Activated CD4-positive, alpha-beta memory T cell treated with anti-CD3 and anti-CD28 coated beads, Interleukin-2, amount 10 ng/mL, durations not matched to agents 7 days and 5 days (primary cell): ENCODE measurements at places on chromosomes 11 and 22. TPM values are rescaled to one million over a fixed set of nuclear protein-coding genes. Genes with fewer than 3 reads are reported as not detected.

DNA sequence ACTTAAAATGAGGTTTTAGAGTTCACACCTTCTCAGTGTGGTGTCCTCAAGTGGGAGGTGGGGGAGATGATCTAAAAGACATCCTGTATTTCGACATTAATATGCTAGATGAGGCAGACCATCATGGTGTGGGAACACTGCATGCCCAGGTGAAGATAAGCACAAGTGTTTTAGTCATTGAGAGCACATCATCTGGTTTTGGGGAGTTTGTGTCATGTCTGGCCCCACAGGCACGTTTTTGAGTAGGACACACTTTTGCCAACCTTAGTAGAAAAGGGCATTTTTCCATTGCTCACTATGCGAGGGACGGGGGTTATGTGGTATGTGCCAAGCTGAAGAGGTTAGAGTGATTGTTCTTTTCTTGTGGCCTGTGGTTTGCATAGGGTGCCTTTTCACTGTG is 189.3 kb downstream of the DBX1 start:
- no peak for DNase-seq
- no peaks in the 10 kb centered on the region for H3K36me3 ChIP-seq
- peaks cover 33% of the 10 kb centered on the region for H3K27me3 ChIP-seq

- no peaks in the 10 kb centered on the region for H3K4me1 ChIP-seq
- H3K4me3 ChIP-seq = no peak overlapping the region
- H3K36me3 ChIP-seq = peaks cover 5% of the 10 kb centered on the region
- H3K27me3 ChIP-seq = no peaks in the 10 kb centered on the region
- no peak for DNase-seq
Measured at GRCh38 chr22:46953968-46954765, 191.7 kb downstream of the TBC1D22A start.

DNA sequence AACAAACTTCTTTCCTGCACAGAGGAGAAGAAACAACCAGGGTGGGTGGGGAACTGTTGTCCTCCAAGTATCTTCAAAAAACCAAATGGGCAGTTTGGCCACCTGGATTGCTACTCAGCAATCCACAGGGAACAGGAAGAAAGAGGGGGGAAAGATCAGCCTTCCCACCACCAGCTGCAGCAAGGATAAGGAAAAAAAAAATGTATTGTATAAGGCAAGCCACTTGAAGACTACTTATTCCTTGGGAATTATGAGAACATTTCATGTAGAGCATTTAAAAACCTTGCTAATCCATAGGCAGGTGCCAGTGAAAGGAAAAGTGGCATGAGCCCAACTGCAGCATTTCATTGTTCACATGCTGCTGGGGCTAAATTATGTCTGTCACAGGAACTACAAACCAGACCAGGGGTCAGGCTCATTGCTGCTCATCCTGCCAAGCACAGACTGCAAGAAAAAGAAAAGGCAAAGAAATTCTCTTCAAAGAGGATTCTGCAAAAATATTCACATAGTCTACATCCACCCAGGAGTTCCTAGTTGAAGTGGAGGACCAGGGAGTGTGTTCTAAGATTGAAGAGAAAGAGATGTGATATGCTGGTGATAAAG is 2.2 kb downstream of the RAB30 start:
- H3K4me3 ChIP-seq = peak overlapping the region; percentile 25
- no peak for DNase-seq
- H3K36me3 ChIP-seq = peaks cover 19% of the 10 kb centered on the region
- no peaks in the 10 kb centered on the region for H3K27me3 ChIP-seq

DNA sequence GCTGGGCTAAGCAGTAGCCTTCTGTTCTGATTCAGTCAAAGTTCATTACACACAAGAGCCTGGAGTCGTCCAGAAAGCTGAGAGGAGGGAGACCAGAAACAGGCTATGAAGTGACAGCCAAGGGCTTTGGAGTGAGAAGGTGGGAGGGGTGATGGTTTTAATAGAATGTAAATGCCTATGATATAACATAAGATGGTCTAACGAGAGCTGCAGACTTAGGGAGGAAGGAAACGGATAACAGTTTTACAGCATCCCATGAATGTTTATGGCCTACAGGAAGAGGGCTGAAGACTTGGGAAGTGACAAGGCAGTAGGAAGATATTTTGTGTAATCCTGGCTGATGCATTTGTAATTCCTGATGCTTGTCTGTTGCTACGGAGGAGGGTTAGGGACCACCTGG is 62.0 kb downstream of the DHCR7 start:
- no peaks in the 10 kb centered on the region for H3K36me3 ChIP-seq
- DNase-seq = no peak
- no peak overlapping the region for H3K27ac ChIP-seq
- H3K27me3 ChIP-seq = no peaks in the 10 kb centered on the region

DNA sequence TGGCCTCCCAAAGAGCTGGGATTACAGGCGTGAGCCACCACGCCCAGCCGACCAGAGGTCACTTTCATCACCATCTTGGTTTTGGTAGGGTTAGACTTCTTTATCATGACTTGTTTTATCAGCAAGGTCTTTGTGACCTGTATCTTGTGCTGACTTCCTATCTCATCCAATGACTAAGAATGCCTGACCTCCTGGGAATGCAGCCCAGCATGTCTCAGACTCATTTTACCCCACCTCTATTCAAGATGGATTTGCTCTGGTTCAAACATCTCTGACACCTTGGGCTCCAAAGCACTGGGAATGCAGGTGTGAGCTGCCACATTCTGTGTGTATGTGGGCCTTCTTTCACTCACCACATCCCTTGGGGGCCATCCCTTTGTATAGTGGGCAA is 5.1 kb upstream of the TALDO1 start:
- H3K4me3 ChIP-seq = no peak overlapping the region
- DNase-seq = no peak
- H3K27ac ChIP-seq = no peak overlapping the region
- H3K4me1 ChIP-seq = peaks cover 16% of the 10 kb centered on the region
- peaks cover 11% of the 10 kb centered on the region for H3K27me3 ChIP-seq

- no peaks in the 10 kb centered on the region for H3K27me3 ChIP-seq
- no peaks in the 10 kb centered on the region for H3K36me3 ChIP-seq
- H3K4me3 ChIP-seq = no peak overlapping the region
- no peak overlapping the region for H3K27ac ChIP-seq
Measured at GRCh38 chr11:67423891-67424613, 4.2 kb upstream of the RPS6KB2 start.

DNA sequence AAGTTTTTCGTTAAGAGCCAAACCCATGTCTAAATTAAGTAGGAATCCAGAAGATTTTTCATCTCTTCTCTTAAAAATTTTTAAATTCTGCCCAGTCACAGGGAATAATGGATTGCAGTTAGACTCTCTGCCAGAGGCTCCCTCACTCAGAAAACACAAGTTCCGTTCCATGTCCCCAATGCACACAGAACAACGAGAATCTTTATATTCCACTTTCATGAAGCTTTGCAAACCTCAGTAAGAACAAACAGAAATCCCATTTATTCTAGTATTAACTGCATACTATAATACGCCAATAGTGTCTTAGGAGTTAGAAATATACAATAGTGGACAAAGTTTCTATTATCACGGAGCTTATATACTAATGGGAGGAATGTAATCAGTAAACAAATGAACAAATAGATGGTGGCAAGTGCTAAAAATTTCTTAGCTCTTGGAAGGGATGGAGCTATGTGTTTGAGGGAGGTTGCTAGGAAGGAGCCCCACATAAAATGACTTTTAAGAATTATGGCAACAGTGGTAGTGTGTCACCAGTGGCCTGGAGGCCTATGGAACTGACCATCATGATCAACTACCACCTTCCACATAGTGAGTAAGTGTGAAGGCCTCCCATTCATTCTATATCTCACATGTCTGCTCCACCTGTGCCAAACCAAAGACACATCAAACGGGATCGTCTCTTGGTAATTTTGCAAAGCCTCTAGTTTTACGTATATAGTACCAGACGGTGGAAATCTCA is 24.9 kb downstream of the PICALM start:
- peak overlapping the region; percentile 33 for H3K27ac ChIP-seq
- no peaks in the 10 kb centered on the region for H3K27me3 ChIP-seq
- peaks cover 82% of the 10 kb centered on the region for H3K4me1 ChIP-seq
- no peak for DNase-seq
- peaks cover 23% of the 10 kb centered on the region for H3K36me3 ChIP-seq

DNA sequence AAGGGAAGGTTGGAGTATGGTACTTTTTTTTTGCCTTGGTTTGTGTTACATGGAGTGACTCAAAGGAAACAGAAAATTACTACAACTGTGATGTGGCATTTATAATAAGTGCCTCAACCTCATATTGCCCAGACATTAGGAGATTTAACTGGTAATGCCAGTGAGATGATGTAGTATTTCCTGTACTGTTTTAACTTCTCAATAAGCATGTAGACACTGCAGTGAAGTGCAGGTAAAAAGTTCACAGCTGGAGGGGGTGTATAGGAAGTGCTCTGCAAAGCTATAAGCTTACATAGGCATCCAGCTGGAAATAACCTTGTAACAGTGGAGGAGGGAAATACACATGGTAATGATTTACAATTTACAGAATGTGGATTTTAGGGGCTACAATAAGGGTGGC is 138.2 kb upstream of the MTMR2 start:
- peaks cover 20% of the 10 kb centered on the region for H3K36me3 ChIP-seq
- H3K4me3 ChIP-seq = no peak overlapping the region
- peaks cover 30% of the 10 kb centered on the region for H3K4me1 ChIP-seq
- no peaks in the 10 kb centered on the region for H3K27me3 ChIP-seq

DNA sequence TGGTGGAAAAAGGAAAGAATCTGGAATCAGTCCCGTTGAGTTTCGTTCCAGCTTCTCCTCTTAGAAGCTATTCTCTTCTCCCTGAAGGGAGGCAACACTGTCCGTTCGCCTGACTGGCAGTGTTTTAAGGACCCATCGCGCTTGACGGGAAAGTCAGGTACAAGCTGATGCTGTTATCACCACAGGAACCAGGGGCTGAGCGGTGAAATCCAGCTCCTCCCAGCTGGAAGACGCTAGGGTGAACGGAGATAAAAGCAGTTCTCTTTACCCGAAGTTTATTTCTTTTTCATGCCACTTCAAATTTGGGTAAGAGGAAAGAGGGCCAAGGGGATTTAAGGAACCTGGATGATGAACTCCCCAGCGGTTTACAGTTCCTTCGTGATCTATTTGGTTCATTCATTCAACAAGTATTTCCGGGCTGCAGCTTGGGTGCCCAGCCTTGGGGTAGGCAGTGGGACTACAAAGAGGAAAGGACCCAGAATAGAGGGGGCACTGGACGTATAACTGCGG is 551 bp upstream of the DEUP1 start:
- peaks cover 41% of the 10 kb centered on the region for H3K27me3 ChIP-seq
- no peaks in the 10 kb centered on the region for H3K36me3 ChIP-seq
- no peak for DNase-seq
- H3K4me3 ChIP-seq = peak overlapping the region; percentile 40
- no peak overlapping the region for H3K27ac ChIP-seq

- no peaks in the 10 kb centered on the region for H3K27me3 ChIP-seq
- no peaks in the 10 kb centered on the region for H3K4me1 ChIP-seq
- H3K36me3 ChIP-seq = no peaks in the 10 kb centered on the region
- no peak overlapping the region for H3K4me3 ChIP-seq
Measured at GRCh38 chr22:49627217-49628181, 200.2 kb downstream of the BRD1 start.

- no peak overlapping the region for H3K27ac ChIP-seq
- H3K4me1 ChIP-seq = no peaks in the 10 kb centered on the region
- H3K36me3 ChIP-seq = no peaks in the 10 kb centered on the region
Measured at GRCh38 chr11:110160016-110160415, 66.8 kb downstream of the ZC3H12C start.

GRCh38 chr11:130650456-130651030 is 202.1 kb downstream of the ADAMTS15 start:
- no peaks in the 10 kb centered on the region for H3K36me3 ChIP-seq
- H3K4me3 ChIP-seq = no peak overlapping the region
- H3K4me1 ChIP-seq = no peaks in the 10 kb centered on the region
- DNase-seq = no peak
- H3K27me3 ChIP-seq = no peaks in the 10 kb centered on the region

DNA sequence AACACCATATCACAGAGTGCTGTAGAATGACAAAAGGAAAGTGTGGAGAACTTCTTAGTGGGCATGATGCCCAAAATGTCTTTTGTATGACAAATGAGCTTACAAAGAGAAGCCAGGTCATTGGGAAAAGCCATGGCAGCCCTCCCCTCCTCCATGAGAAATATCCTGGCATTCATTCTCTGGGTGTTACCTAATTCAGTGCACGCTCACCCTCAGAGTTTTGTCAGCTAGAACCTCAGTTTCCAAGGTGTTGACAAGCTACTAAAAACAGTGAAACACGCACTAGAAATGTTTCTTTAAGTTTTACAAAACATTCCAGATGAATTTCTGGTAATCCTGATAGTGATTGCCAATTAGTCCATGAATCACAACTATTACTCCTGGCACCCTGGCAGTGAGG is 105.4 kb upstream of the FSHB start:
- H3K36me3 ChIP-seq = no peaks in the 10 kb centered on the region
- no peak overlapping the region for H3K4me3 ChIP-seq
- H3K27ac ChIP-seq = no peak overlapping the region
- H3K27me3 ChIP-seq = no peaks in the 10 kb centered on the region

DNA sequence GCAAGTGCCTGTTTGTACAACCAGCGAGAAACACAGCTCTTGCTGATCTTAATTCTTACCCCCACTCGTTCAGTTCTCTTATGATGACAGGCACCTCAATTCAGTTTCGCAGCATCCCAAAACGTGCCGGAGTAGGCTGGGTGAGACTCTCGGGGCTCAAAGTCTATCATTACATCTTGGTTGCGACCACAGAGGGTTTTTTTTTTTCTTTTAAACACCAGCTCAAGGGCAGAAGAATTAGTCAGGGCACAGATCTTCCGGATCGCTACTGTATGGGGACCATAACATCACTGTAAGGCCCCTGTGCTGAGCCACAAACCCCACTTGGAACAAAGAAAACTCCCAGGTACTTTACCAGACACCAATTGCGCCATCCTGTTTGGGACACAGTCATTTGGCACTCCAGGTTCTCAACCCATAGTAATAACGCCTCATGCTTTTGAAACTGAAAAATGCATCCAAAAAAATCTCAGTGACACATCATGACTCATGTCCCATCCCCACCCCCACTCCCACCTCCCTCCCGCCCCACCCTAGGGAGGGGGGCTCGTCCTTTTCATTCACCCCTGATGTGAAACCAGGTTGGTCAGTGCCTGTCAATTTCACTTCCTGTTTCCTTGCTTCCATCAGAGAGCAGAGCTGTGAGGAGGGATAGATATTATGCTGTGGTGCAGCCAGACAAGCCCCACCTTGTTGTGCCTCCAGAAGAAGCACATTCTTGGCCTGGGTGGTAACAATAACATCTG is 41.0 kb upstream of the CD5 start:
- peaks cover 87% of the 10 kb centered on the region for H3K4me1 ChIP-seq
- peak overlapping the region; percentile 65 for H3K4me3 ChIP-seq
- H3K36me3 ChIP-seq = peaks cover 62% of the 10 kb centered on the region
- H3K27ac ChIP-seq = peak overlapping the region; percentile 96

- DNase-seq = no peak
- H3K27me3 ChIP-seq = no peaks in the 10 kb centered on the region
- no peaks in the 10 kb centered on the region for H3K36me3 ChIP-seq
- no peak overlapping the region for H3K27ac ChIP-seq
- no peaks in the 10 kb centered on the region for H3K4me1 ChIP-seq
Measured at GRCh38 chr22:17684245-17684644, 45.7 kb downstream of the BCL2L13 start.

Gene ANGPTL5
- not detected for total RNA-seq

Gene CDC45
- 53.2 TPM for total RNA-seq

Gene POLD4
- total RNA-seq = 74.1 TPM

Gene POU2AF2
- not detected for total RNA-seq

Gene CASP1
- total RNA-seq = 132 TPM
